Activated CD4-positive, alpha-beta T cell treated with anti-CD3 and anti-CD28 coated beads, Interleukin-2, amount 50 U/mL, for 4 hours (primary cell): ENCODE measurements at places on chromosomes 5 and 9.

GRCh38 chr9:99235926-99236634 is 14.0 kb downstream of the SEC61B start:
- DNase-seq: no peak

GRCh38 chr5:65828022-65828896 is 98.1 kb upstream of the ERBIN start:
- no peak for DNase-seq

GRCh38 chr9:128718475-128718874 is 5.5 kb downstream of the ZDHHC12 start:
- DNase-seq: no peak

GRCh38 chr9:114313186-114313585 is 9.7 kb upstream of the ORM1 start:
- DNase-seq: no peak

GRCh38 chr5:178346607-178347334 is 114.2 kb upstream of the PHYKPL start:
- DNase-seq: no peak

DNA sequence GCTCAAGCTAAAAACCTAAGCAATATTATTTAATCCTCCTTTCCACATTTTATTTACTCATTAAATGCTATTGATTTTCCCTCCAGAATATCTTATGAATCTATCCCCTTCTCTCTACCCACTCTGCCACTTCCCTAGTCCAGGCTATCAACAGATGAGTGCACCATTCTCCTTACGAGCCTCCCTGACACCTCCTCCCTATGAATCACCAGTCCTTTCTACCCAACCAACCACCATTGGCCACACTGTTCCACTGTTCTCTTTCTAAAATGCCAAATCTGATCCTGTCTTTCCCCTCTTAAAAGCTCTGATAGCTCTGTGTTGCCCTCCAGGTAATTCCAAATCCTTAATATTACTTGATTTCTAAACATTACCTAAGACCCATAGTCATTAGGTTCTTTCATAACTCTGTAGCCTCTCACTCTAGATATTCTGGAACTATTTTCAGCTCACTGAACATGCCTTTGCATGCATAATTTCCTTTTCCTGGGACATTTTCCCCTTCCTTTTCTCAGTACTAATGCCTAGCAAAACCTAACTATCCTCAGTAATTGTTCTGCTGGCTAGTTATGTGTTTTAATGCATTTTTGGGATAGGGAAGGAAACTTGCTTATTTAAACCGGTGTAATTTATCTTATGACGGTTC is 126.3 kb downstream of the UNC13B start:
- DNase-seq: no peak

DNA sequence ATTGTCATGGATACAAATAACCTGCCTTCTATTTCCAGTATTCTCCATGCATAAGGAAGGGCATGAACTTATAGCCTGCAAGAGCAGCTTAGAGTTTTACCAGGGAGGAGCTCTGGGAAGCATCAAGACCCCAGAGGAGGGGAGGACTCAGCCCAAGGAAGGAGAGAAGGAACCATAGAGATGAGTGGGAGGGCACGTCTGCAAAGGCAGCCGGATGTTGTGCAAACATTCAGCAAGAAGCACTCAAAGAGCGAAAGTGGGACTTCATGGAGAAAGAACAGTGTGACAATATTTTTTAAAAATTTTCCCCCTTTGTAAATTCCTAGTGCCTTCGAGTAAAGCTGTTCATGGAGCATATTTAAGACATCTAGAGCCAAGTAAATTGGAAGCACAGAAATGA is 270.1 kb upstream of the PTGER4 start:
- DNase-seq: no peak

DNA sequence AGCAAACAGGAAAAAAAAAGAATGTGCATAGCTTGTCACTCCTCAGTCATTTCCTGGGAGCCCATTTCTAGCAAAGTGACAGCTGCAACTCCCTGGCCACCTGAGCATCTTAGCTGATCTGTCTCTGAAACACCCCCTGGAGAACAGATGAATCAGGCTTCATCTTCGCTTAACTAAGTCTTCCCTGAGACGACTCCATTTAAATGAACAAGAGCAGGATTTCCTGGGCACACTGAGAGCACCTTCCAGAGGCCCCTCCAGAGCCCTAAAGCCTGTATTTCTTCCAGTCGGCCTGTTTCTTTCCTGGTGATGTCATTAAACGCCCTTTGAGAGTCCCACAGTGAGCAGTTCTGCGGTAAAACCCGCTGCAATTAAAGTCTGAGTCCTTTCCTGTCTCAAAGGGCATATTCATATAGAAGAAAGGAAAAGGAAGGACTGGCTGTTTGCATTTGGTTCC is 13.9 kb downstream of the TGFBI start:
- no peak for DNase-seq

GRCh38 chr5:144134194-144134826 is 36.1 kb downstream of the YIPF5 start:
- no peak for DNase-seq

DNA sequence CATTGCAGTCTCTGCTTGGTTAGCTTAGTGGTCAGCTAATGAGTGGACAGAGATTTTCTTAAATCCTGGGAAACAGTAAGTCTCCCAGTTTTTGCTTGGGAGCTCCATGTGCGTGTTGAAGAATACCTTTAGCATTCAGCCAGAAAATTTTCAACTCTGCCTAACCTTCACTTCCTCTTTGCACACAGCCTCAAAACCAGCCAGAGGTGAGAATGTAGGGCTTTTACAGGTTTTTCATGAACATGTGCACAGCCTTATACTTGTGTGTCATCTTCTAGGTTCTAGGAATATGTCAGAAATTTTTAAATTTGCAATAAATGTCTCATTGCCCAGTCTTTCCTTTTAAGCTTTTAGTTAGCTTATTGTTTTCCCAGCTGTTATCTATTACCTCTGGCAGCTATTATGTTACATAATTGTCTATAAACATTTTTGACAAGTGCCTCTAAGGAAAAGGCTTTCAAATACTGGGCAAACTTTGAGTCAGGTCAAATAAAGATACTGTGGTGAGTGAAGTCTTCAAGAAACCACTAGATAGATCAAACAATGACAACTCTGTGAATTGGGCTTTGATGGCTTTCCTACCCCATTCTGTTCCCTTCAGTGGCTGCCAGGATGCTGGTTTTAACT is 12.7 kb downstream of the ADGRV1 start:
- DNase-seq: no peak

DNA sequence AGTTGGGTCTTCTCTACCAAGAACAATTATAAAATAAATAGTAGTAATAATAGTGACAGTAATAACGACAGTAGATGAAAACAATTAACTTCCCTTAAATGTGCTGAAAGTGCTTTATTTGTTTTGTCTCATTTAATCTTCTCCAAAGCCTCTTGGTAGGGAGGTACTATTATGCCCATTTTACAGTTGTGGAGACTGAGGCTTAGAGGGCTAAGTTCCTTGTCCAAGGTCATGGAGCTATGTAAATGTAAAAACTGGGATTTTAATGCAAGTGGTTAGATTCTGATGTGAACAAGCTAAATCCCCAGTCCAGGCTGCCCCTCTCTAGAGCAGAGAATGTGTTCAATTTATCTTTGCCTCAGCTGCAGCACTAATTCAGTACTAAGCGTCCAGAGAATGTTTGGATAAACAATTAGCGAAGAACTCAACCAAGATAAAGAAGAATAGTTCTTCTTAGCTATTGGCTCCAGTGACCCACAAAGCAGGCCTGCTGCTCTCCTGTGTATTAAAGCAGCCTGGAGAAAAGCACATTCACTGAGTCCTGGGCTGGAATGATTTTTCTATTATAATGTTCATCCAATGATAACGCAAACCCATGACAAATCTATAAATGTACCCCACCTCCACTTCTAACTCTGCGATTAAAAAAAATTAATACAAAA is 68.8 kb downstream of the NPR3 start:
- DNase-seq: no peak

GRCh38 chr5:14153071-14153864 is 10.1 kb downstream of the TRIO start:
- DNase-seq: no peak

- DNase-seq: no peak
Observed at GRCh38 chr9:71685394-71685793, 82.9 kb downstream of the CEMIP2 start.

- no peak for DNase-seq
Observed at GRCh38 chr9:128770286-128771030, 1.3 kb downstream of the ZER1 start.

- DNase-seq: no peak
Observed at GRCh38 chr9:91908746-91909145, 41.3 kb downstream of the ROR2 start.

DNA sequence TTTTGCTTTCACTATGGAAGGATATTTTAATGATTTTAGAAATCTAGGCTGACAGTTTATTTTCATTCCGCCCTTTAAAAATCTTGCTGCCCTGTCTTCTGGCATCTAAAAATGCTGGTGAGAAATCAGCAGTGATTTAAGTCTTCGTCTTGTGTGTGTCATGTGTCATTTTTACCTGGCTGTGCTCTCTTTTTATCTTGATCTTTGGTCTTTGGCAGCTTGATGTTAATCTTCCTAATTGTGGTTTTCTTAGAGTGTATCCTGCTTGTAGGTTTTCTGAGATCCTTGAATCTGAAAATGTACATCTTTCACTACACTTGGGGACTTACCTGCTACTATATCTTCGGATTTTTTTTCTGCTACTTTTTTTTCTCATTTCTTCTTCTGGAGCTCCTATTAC is 11.9 kb upstream of the LPCAT1 start:
- no peak for DNase-seq

GRCh38 chr9:36793277-36793676 is 220.6 kb downstream of the MELK start:
- DNase-seq: no peak
